ENCODE measurements at places on chromosomes 12 and 14.

DNA sequence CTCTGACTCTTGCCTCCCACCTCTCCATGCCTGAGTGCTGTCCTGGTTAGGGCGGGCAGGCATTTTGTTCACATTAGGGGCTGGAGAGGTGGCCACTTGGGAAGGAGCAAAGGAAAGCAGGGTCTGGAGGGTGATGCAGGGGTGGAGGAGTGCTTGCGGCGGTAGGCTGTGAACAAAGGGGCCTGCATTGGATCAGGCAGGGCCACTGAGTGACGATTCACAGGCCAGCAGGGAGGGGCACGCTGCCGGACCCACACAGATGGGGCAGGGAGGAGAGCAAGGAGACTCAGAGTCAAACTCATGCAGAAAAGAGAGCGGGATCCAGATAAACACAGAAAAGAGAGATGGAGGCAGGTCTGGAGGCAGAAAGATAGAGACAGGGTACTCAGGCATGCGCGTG is 58.4 kb upstream of the TBX3 start:
- no peak for DNase-seq

DNA sequence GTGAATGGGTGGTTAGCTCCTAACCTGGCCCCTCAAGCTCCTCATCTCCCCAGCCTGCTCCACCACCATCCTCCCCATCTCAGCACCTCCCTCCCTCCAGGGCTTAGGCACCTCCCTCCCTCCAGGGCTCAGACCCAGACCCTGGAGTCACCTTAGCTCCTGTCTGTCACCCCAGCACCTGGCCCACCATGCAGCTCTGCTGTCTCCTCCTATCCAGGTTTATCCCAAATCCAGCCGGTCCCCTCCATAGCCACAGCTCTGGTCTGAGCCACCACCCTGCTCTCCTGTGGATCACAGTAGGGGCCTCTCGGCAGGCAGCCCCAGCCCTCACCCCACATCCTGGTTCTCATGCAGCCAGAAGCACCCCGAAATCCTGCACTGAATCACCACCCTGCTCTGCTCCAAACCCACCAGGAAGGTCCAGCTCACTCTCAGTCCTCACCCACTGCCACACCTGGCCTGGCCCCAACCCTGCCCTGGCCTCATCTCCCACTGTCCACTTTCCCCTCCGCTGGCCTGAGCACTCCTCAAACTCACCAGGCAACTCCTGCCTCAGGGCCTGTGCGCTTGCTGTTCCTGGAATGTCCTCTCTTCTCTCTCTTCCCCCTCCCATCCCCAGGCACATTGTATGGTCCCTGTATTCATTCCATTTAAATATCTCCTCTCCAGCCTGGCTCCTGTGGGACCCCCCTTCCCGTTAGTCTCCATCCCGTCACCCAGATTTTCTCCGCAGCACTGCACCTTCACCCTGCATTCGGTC is 62.6 kb downstream of the DIO3 start:
- DNase-seq, result no peak

- DNase-seq, result no peak
Observed at GRCh38 chr14:77356899-77357298, 20.0 kb downstream of the TMED8 start.

- DNase-seq, result peak; percentile 18
Observed at GRCh38 chr12:64995816-64996215, 125.3 kb downstream of the WIF1 start.

DNA sequence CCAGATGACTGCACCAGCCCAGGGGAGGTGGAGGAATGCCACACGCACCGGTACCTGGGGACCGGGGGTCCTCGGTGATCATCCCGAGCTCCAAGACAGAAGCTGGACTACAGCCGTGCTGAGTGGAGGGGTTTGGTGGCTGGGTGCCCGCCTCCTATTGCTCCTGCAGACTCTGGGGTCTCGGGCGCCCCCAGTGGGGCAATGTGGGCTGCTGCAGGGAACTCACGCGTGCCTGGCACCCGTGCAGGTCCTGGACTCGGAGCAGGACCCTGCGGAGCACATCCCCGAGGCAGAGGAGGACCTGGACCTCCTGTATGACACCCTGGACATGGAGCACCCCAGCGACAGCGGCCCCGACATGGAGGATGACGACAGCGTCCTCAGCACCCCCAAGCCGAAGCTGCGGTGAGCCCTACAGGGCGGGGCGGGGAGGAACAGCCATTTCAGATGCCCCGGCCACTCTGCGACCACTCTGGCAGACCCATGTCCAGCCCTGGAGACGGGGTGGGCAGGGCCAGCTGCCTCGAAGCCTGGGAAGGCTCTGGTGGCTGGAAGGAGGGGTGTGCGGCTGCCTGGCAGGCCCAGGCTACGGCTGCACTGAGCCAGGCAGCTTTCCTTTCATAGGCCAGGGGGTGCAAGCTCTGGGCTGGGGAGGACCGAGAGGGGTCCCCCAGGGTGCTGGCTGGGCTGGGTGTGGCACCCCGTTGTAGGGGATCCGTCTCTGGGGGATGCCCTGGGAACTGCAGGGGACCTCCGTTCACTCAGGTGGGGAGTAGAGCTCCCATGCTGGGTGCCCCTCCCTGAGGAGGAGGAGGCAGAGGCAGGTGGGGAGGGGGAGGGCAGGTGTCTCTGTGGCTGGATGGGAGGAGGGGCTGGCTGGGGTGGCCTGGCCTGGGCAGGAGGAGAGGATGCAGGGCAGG is 21.6 kb upstream of the TEX22 start:
- no peak for DNase-seq

DNA sequence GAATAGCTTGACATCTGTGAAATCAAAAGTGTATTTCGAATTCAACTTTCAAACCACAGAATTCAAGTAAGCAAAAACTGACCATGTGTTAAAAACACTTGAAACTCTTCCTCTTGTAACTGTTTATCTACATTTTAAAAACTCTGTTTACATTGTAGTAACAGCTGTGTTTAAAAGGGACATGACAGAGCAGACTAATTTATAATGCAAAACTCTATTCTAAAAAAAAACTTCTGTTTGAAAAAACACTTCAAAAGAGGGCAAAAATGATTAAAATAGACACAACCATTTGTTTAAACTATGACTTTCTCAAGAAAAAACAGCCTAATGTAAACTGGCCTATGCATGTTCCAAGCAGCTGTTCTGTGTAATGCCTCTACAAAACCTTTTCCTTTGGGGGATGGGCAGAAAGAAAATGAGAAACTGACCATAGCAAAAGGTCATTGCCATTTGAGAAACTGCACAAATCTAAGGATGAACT is 149.1 kb upstream of the HMGA2 start:
- no peak for DNase-seq

GRCh38 chr14:104694991-104695659 is 5.7 kb downstream of the INF2 start:
- DNase-seq, result no peak

- no peak for DNase-seq
Observed at GRCh38 chr14:56817396-56817921, 7.2 kb upstream of the OTX2 start.

DNA sequence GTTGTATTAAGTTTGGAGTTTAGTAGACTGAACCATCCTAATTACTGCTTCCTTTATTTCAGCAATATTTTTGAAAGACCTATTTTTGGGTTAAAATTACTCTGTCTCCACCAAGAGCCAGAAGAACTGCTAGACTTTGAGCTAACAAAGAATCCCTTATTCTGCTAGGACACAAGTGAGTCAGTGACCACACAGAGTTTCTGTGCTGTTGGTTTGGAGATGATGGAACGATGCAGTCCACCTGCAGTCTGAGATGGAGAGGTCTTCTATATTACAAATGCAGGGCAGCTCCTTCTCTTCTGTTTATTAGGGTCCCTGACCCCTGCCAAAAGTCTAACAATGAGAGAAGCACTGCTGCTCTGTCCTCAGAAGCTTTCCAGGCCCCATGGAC is 6.7 kb upstream of the STXBP6 start:
- DNase-seq, result no peak

DNA sequence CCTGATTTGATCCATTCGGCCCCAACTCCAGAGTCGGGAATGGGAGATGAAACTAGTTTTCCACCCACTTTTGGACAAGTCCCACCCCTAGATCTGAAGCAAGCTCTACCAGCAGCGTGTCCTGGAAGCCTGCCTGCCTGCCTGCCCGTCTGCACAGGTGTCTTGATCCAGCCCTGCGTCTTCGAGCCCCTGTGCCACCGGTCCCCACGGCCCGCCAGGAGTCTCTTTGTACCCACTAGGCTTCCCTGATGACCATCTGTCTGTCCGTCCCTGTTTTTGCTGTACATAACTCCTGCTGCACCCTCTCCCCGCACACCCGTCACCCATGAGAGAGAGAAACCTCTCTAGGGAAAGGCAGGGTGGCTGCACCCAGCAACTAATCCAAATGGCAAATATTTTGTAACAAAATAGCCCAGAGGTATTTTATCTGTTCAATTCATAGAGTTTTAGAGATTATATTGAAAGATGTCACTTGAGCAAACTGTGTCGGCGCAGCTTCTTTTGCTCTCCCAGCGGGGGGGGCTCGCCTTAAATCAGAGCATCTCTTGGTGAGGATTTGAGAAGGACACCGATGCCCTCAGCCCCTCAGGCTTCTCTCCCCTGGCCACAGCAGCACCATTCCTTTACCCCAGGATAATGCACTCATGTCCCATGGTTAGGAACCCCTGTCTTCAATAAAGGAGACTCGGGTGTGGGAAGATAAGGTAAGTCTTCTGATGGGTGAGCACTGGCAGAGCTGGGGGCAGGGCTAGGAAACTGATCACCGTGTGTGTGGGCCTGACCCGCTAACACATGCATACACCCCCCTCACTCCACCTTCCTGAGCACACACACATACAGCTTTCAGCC is 35.8 kb downstream of the SLC6A12 start:
- no peak for DNase-seq

DNA sequence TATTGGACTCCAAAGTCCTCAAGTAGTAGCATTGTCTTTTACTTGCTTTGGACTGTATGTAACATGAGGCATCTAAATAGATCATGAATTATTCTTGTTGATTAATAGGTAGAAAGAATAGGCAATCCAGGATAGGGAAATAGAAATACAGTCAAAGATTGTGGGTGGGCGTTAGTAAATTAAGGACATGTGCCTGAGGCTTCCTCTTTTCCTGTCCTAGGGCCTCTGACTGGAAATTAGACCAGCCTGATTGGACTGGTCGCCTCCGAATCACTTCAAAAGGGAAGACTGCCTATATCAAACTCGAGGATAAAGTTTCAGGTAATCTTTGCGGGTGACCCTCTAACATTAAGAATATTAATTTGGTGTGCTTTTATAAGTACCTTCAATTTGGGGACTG is 7.6 kb downstream of the NECAP1 start:
- no peak for DNase-seq

GRCh38 chr14:71362282-71362681 is 455.0 kb downstream of the PCNX1 start:
- no peak for DNase-seq

- peak; percentile 46 for DNase-seq
Observed at GRCh38 chr12:116002890-116003536, 274.5 kb downstream of the MED13L start.

- DNase-seq, result no peak
Observed at GRCh38 chr14:54919330-54919729, 16.7 kb upstream of the GCH1 start.

DNA sequence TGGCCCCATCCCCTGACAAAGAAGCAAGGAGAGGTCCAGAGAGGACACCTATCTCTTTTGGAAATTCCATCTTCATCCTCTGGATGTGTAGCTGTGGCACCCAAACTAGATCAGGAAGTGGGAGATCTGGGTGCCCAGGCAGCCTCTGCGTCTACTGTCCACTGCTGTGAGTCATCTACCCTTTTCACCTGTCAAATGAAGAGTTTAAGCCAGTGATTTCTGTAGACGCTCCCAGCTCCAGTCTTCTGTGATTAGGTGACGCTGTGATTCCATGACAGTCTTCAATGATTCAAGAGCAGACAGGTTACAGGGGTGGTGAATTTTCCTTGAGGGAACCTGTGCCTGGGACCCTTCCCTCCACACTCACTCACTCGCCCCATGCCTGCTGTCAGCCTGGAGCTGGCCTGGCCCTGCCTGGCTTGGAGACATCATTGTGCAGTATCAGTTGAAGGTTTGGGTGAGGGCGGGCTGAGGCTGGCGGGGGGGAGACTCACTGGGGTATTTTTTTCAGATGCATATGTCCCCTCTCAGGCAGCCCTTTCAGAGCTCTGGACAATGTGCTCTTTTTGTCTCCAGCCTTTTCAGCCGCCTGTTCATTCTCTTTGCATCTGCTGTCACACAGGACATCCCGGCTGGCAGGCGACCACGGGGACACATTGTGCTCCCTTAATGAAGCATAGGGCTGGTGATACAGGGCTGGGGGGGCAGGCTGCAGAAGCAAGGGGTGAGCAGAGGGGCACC is 56.8 kb upstream of the PARP11 start:
- no peak for DNase-seq

- no peak for DNase-seq
Observed at GRCh38 chr12:75438059-75438754, 42.3 kb upstream of the GLIPR1 start.

DNA sequence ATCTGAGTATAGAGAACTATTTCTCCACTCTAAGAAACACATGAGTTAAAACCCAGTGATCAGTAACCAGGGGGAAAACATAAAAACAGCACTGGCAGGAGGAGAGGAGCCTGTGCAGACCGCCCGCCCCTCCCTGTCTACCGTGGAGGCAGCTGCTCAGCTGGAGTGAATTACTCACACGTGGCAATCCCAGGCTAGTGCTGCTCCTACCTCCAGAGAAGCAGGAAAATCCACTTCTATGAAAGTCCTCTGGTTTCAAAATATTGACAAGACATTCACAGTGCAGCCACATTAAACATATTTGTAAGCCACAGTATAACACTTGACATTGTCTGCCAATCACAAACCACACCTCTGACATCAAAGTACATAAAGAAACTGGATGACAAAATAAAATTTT is 16.7 kb downstream of the TMEM132D start:
- no peak for DNase-seq

GRCh38 chr14:89276424-89276975 is 140.5 kb downstream of the FOXN3 start:
- DNase-seq, result no peak

DNA sequence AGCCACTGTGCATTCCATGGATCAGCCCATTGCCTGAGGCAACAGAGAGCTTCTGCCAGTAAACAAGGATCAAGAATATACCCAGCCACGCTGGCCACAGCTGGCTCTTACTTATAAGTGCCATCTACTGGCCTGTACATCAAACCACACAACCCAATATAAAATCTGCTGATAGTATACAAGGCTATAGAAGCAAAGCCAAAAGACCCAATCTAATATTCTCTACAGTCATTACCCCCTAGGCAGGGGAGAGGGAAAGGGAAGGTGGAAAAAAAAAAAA is 4.4 kb upstream of the FAM186B start:
- no peak for DNase-seq

DNA sequence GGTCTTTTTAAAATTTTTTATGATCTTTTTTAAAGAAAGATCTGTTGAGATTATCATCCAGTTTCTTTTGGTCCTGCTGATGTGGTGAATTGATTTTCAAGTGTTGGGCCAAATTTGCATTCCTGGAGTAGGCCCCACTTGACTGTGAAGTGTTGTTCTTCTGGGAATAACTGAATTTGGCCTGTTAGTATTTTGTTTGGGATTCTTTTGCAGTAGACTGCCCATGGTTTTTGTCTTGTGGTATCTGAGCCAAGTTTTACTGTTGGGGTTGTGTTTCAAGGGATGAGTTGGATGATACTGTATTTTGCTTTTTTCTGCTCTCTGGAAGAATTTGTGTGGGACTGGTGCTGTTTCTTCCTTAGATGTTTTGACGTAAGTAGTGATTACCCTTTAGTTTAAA is 4.0 kb upstream of the SYCP3 start:
- peak; percentile 4 for DNase-seq

GRCh38 chr12:53252349-53252916 is 15.7 kb upstream of the ESPL1 start:
- DNase-seq, result peak; percentile 37

- no peak for DNase-seq
Observed at GRCh38 chr12:28540324-28540714, 350.1 kb downstream of the CCDC91 start.

- DNase-seq, result no peak
Observed at GRCh38 chr14:101604935-101605780, 43.9 kb downstream of the DIO3 start.

All from fibroblast of the aortic adventitia (primary cell).